ENCODE measurements at places on chromosomes 3 and 15. TPM values are rescaled to one million over a fixed set of nuclear protein-coding genes. Genes with fewer than 3 reads are reported as not detected.

GRCh38 chr3:196634829-196635228, 4.7 kb upstream of the NRROS start:
- DNase-seq = no peak

DNA sequence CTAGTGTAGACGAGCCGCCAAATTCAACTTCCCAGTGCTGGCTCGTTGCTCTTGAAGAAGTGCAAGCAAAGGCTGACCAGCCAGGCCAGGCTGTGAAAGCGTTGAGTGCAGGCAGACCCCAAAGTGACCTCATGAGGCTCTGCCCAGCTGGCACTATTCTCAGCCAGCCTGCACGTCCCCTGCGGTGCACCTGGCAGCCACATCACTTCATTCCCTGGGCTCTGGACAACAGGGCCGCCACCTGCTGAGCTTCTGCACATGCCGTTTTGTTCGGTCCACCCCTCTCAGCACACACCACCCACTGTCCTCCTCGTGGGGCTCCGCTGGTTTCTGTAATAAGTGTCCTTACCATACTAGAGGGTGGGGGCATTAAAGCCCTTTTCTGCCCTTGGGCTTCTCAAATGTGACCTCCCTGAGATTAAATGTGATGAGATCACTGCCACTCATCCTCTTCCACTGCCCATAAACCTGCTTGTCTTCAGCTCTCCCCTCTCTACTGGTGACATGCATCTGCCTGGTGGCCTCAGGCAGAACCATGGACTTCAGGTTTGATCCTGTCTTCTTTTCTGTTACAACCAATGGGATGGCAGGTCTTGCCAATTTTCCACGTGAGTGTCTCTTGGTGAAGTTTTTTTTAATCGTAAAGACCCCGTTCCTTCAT, 6.1 kb downstream of the RASGRF1 start:
- DNase-seq = no peak

Gene CTXN2
- not detected for total RNA-seq

Gene ZNF80
- total RNA-seq = not detected

DNA sequence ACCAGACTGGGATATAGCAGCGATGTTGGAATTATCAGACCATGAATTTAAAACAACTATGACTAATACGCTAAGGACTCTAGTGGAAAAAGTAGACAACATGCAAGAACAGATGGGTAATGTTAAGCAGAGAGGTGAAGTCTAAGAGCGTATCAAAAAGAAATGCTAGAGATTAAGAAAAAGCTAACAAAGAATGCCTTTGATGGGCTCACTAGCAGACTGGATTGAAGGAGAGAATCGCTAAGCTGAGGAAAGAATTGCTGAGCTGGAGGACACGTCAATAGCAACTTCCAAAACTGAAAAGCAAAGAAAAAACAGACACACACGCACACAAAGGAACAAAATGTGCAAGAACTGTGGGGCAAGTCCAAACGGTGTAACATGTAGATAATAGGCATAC, 20.0 kb upstream of the CMTM6 start:
- DNase-seq = no peak

Gene GPR149
- not detected for total RNA-seq

Gene EEFSEC
- total RNA-seq = 4.5 TPM

DNA sequence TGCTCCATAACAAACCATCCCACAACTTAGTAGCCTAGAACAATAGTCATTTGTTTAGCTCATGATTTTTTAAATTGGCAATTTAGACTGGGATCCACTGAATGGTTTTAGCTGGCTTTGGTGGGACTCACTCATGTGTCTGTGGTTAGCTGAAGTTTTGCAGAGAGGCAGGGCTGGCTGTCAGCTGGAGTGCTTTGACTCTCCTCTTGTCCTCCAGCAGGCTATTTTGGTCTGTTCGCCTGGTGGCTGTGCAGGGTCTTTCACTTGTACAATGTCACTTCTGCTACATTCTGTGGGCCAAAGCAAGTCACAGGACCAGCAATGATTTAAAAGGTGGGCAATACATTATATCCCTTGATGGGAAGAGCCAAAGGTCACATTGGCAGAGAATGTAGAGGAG, 1146.5 kb downstream of the ROBO2 start:
- DNase-seq = no peak

DNA sequence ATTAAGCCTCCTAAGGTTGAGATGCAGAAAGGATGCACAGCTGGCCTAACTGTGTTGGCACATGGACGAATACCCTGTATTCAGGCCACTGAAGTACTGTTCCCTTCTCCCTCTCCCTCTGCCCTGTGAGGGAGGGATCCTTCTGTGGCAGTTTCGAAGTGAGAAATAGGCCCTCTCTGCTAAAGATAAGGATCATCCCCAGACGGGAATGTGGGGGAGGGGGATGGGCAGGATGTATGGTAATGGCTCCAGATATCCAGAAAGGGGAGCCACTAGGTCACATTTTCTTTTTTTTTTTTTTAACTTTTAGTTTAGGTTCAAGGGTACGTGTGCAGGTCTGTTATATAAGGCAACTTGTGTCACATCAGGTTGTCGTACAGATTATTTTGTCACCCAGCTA, 463.1 kb downstream of the TBL1XR1 start:
- DNase-seq = no peak

- DNase-seq = no peak
Observed at GRCh38 chr3:110391042-110391441, 680.6 kb upstream of the NECTIN3 start.

DNA sequence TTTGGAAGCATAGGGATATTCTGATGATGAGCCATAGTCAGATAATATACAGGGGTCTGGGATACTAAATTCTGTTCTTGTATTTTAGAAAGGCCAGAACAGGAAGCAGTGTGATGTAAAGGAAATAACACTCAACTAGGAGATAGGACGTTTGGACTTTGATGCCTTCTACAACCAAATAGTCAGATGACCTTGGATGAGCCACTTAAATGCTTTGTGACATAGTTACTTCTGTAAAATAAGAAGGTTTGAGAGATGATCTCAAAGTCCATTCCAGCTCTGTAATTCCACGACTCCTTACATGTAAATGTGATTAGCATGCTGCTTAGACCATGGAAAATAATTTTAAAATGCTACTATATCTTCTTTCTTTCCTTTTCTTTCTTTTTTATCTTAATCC, 29.5 kb upstream of the CCDC54 start:
- DNase-seq = no peak

- no peak for DNase-seq
Observed at GRCh38 chr3:41601404-41601987, 360.4 kb downstream of the ULK4 start.

GRCh38 chr3:45942051-45942825, 1.0 kb upstream of the CXCR6 start:
- no peak for DNase-seq

- no peak for DNase-seq
Observed at GRCh38 chr3:180619723-180620122, 17.8 kb downstream of the TTC14 start.

DNA sequence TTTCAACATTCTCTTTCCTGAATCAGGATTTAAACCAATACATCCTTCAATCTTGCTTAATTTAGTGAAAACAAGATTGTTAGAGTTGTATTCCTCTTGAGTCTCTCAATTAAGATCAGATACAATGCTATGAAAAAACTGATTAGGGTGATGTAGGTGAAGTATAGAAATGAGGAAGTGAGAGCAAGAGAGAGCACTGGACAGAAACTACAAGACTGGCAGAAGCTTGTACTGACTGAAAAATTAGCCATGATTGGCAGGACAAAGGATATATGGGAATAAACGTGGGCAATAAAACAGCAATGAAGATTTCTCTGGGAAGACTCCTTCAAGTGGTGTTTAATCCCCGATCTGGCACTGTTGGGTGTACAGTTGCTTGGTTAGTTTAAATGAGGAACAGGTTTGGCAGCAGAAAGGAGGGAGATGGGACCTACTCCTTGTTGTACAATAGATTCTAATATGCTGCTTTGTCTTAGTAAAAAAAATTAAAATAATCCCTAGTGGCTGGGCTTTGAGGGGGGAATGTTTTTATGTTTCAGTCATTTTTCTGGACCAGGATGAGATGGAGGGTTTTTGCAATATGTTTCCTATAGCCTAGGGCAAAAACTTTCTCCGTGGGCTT, 252.7 kb downstream of the SLC9A9 start:
- DNase-seq = no peak

Gene DAG1
- total RNA-seq = 30.8 TPM

Gene ARMC8
- 75.1 TPM for total RNA-seq

- DNase-seq = no peak
Observed at GRCh38 chr3:48945891-48946549, 27.4 kb downstream of the ARIH2 start.

GRCh38 chr15:55337160-55337559, 18.1 kb downstream of the PIGB start:
- DNase-seq = no peak

DNA sequence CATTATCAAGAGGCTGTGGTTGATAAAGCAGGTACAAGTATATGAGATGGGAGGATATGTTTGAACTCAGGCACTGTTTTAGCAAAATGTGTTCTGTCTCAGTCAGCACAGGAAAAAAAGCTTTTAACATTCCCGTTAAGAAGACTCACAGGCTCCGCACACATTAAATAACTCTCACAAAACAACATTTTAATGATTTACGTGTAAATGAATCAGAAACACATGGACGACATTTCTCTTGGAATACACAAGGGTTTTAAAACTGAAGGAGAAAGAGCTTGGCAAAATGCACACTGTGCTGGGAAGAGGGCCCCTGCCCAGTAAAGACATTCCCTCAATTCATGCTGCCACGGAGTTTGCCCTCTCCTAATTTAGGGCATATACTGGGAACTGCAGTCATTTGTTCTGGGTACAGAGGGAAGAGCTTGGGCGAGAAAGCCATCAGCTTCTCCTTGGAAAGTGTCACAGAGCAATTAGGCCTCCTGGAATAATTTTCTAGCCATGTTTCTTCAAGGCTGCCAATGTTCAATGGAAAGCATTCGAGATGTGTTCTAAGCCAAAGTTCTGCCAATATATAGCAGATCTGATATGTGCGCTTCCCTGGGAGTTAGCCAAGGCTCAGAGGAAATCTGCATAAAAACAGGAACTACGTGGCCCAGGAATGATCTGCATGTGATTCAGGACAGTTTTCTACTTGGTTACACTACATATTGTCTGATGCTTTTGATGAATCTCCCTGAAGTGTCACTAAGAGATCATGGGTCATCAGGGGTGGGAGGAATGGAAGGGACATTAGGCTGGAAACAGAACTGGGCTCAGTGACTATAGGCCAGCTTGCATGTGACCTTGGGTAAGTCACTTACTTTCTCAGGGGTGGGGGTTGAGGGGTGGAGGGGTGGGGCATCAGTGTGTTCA, 2.2 kb upstream of the MASP1 start:
- DNase-seq = no peak

GRCh38 chr3:65963787-65964677, 74.7 kb downstream of the MAGI1 start:
- peak; percentile 93 for DNase-seq

DNA sequence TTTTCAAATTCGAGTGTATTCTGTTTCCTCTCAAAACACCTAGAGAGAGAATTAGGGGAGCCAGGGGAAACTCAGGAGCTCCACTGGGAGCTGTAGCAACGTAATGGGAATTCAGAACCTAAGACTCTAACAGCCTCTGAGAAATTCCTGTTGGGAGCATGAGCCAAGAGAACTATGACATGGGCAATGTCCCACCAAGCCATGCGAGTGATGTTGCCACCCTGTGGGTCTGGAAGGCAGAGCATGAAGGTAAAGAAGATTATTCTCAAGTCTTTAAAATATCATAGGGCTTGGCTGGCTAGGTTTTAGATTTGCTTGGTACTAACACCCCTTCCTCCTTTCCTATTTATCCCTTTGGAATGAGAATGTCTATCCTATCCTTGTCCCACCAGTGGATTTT, 392.6 kb upstream of the ADAMTS9 start:
- no peak for DNase-seq

Gene AGTR1
- total RNA-seq = 3.3 TPM
